ENCODE measurements at places on chromosomes 12 and 14.

DNA sequence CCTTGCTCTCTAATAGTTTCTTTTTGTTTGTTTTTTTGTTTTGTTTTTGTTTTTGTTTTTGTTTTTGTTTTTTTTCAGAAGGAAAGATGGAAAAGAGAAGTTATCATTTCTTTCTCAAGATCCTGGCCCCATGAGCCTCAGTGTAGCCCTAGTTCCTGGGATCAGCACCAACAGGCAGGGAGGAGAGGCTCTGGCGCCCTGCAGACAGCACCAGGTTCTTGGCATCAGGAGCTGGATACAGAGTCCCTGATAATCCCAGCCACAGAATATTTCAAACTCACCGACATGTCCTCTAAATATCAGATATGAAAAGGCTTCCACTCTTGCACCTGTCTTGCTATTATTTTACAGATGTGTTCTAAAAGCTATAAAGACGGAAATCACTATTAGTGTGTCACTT, 52.7 kb downstream of the FOXN3 start:
- no peak for DNase-seq

DNA sequence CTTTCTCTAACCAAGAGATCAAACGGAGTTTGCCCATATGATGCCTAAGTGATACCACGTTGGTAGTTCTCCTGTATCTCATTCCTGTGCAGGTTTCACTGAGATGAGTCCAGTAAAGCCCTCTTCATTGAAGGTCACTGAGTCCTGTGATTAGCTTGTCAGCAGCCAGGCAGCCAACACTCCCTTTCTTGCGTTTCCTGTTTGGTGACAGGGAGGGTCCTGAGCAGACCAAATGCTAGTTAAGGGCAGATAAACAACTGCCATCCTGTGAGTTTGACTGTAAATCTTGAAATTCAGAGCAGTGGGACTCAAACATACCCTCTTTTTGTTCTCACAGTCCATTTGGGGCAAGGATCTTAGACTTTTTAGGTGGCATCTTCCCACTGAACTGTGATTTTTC, 39.4 kb downstream of the ZNF641 start:
- DNase-seq = no peak

GRCh38 chr12:67876305-67876915, 112.8 kb upstream of the IFNG-AS1 start:
- DNase-seq = no peak

GRCh38 chr14:70108419-70108818, 80.3 kb downstream of the SLC8A3 start:
- no peak for DNase-seq

- DNase-seq = no peak
These were observed 132.5 kb downstream of the GPR135 start for GRCh38 chr14:59332727-59333126.

- no peak for DNase-seq
These were observed 70.9 kb downstream of the LLPH start for GRCh38 chr12:66059666-66060065.

GRCh38 chr12:115172521-115172920, 488.5 kb upstream of the TBX3 start:
- DNase-seq = peak; percentile 96

DNA sequence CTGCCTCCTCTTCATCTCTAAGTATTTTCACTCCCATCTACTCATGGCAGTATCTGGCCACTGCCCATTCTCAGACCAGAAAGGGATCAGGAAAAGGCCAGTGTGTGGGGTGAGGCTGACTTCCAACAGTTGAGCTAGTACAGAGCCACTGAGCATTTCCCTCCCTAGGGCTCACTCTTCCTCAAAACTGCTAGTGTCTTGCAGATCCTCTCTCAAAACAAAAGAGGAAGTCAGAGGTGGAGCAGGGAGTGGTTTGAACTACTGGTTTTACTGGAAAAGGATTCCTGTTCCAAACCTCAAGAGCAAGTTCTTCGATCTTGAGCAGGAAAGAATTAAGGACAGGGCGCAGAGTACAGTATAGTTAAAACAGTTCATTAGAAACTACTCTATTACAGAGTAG, 11.7 kb upstream of the RNASE10 start:
- DNase-seq = no peak

DNA sequence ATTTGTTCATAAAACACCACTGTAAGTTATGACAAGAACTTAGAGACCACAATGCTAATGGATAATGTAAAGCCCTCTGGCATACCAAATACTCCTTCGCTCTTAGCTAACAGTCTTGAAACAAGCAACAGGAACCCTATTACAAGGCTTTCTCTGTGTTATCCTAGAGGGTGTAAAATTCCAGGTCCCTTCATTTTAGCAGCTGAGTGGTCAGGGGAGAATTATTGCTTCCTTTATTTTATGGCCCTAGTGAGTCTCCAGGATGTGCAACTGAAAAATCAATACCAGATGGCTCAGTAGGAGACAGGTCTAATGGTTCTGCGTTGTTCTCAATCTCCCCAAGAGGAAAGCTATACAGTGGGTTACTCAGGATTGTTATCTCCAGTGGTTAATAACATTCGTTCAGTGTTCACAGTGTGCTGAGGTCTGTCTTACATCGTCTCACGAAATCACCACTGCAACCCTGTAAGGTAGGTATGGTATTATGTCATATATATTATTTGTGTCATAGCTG, 172.7 kb upstream of the CNOT2 start:
- no peak for DNase-seq

DNA sequence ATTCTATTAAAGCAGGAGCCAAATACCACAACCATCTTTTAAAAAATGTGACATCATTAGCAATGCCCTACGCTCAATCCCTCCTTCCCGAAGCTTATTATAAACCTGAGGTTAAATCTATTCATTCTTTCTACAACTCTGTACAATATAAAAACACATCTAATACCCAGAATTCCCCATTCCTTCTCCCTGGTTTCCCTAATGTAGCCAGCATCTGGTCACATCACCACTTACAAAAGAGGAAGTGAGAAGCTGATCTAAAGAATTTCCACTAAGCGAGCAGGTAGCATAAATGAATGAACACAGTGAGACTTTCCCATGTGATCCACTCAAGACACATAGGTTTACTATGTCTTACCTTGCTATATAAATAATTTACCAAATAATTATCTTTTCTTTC, 90.4 kb downstream of the LRP6 start:
- no peak for DNase-seq

GRCh38 chr14:101585211-101585610, 23.9 kb downstream of the DIO3 start:
- DNase-seq = no peak

DNA sequence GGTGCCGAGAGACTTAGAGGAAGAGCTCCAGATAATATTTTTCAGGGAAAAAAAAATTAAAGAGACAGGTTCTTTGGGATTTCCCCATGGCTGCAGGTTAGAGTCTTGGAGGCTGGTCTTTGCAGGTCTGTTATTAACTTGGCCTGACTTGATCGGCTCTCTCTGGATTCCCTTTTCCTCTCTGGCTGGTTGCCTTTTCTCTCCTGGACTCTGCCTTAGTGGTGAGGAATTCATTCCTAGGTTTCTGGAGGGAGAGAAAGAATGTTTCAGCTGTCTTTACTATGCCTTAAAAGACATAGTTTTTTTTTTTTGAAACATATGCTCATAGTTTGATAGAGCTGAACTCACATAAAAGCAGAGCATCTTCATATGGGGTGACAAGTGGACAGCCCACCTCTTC, 336.3 kb downstream of the BMP4 start:
- DNase-seq = no peak

GRCh38 chr14:101917413-101918017, 46.9 kb upstream of the DYNC1H1 start:
- DNase-seq = no peak

Measured in T1000 (cell line).